ENCODE measurements at places on chromosomes 3 and 15.

- no peak for DNase-seq
Measured at GRCh38 chr3:46314517-46314916, 39.4 kb upstream of the CCR2 start.

DNA sequence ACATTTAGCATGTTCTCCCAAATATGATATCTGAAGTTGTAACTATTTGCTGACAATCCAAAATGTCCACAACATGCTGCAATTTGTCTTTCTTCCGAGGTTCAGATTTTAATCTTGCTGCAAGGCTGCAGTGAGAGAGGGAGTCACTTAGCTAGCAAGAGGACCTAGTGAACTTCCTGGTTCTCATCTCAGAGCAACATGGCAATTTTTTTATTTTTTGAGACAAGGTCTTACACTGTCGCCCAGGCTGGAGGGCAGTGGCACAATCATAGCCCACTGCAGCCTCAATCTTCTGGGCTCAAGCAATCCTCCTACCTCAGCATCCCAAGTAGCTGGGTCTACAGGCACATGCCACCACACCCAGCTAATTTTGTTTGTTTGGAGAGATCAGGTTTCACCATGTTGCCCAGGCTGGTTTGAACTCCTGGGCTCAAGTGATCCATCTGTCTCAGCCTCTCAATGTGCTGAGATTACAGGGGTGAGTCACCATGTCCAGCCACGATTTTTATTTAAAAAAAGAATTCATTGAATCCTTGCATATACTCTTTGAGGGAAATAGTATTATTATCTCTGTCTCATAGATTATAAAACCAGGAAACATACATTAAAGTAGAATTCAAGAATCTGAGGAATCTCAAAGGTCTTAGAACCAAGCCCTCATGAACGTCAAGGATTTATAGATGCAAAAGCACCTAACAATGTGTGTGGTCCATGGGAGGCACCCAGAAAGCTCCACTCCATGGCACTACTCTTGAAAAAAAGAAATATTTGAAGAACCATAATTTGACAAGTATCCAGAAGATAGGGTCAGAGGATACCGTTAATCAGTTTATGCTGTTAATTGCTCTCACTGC, 9.1 kb downstream of the HDC start:
- no peak for DNase-seq

GRCh38 chr15:29207758-29208108, 61.9 kb downstream of the NSMCE3 start:
- no peak for DNase-seq

GRCh38 chr3:101011136-101011535, 17.9 kb upstream of the ABI3BP start:
- no peak for DNase-seq

- no peak for DNase-seq
Measured at GRCh38 chr3:178436773-178437172, 99.5 kb upstream of the KCNMB2 start.

DNA sequence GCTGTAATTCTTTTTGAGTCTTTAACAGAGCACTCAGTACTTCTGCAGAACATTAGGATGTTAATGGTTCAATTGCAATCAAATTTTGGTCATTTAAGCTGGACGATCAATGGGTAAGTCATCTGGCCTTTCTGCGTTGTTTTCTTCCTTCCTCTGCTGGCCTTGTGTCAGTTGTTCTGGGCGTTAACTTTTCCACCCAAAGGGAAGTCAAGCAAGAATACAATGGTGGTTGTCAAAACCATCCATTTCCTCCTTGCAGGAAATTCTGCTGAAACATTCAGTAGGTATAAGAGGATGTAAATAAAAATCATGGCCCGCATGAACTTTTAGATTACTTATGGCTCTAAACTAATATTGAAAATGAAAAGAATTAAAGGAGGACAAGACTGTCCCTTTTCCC, 584.0 kb downstream of the GRM7 start:
- no peak for DNase-seq

GRCh38 chr3:27990324-27990723, 251.1 kb upstream of the CMC1 start:
- DNase-seq = no peak

DNA sequence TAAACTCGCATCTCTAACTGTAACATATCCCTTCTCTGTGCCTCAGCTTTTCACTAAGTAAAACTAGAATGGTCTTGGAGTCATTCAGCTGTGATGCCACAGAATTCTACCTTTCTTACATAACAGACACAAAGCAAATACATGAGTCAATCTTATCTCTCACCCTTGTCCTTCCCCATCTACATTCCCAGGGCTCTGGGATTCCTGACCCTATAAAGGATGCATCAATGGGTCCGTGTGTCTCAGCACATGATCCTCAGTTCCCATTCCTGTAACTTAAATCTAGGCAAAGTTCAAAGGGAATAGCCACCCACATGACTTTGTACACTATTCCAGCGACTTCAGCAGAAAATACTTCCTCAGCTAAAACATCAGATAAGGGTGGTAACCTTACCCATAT, 11.8 kb upstream of the ARL8B start:
- no peak for DNase-seq

DNA sequence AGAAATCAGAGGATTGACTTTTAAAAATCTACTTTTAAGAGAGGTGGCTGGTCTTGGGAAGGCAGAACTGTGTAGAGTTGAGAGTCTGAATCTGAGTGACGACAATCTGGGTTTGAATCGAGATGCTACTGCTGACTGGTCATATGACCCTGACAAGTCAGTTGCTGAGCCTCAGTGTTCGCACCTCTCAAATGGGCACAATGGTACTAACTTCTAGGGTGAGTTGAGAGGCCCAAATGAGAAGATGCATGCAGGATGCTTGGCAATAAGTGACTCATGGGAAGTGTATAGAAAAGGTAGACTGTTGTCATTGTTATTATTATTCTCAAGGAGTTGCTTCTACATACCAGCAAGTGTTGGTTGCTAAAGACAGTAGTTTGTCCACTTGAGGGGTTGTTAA, 10.3 kb downstream of the CACNA2D3 start:
- no peak for DNase-seq

DNA sequence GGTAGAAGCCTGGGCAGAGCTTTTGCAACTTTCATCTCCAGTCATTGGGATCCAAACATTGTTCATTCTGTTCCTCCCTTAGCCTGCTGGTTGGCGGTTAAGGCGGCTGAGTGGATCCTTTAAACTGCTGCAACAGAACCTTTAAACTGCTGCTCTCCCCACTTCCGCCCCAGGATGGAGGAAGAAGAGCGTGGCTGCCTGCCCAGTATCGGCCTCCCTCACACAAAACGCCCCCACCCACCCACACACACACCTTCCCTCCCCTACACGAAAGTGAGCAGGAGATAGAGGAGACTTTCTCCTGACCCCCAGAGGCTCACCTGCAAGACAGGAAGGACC, 460 bp upstream of the ZMAT3 start:
- peak; percentile 69 for DNase-seq

- no peak for DNase-seq
Measured at GRCh38 chr3:64067506-64068346, 44.4 kb upstream of the PSMD6 start.

GRCh38 chr3:25568525-25569078, 96.1 kb downstream of the TOP2B start:
- DNase-seq = no peak

- no peak for DNase-seq
Measured at GRCh38 chr3:177686671-177687070, 489.4 kb upstream of the TBL1XR1 start.

- DNase-seq = no peak
Measured at GRCh38 chr3:41464858-41465257, 265.6 kb downstream of the CTNNB1 start.

GRCh38 chr3:69203631-69204314, 81.4 kb upstream of the LMOD3 start:
- no peak for DNase-seq

GRCh38 chr3:54086652-54087405, 35.5 kb upstream of the CACNA2D3 start:
- no peak for DNase-seq

- DNase-seq = no peak
Measured at GRCh38 chr3:107555359-107555758, 32.6 kb downstream of the BBX start.

GRCh38 chr3:21294768-21295167, 456.2 kb downstream of the ZNF385D start:
- no peak for DNase-seq

DNA sequence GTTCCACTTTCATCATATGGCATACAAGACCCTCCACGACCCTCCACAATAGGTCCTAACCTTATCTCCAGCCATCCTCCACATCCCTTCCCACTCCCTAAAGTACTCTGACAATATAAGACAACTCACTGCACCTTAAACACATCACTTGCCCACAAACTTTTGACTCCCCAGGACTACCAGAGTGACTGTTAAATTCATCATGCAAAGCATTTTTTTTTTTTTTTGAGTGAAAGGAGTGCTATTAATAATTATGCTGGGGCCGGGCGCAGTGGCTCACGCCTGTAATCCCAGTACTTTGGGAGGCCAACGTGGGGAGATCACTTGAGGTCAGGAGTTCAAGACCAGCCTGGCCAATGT, 55.8 kb downstream of the OSBPL10 start:
- DNase-seq = no peak

GRCh38 chr3:39189150-39189958, 3.0 kb downstream of the XIRP1 start:
- DNase-seq = no peak

GRCh38 chr3:72999951-73000350, 3.3 kb downstream of the PPP4R2 start:
- DNase-seq = peak; percentile 44

- no peak for DNase-seq
Measured at GRCh38 chr3:61283876-61284275, 32.6 kb upstream of the FHIT start.

DNA sequence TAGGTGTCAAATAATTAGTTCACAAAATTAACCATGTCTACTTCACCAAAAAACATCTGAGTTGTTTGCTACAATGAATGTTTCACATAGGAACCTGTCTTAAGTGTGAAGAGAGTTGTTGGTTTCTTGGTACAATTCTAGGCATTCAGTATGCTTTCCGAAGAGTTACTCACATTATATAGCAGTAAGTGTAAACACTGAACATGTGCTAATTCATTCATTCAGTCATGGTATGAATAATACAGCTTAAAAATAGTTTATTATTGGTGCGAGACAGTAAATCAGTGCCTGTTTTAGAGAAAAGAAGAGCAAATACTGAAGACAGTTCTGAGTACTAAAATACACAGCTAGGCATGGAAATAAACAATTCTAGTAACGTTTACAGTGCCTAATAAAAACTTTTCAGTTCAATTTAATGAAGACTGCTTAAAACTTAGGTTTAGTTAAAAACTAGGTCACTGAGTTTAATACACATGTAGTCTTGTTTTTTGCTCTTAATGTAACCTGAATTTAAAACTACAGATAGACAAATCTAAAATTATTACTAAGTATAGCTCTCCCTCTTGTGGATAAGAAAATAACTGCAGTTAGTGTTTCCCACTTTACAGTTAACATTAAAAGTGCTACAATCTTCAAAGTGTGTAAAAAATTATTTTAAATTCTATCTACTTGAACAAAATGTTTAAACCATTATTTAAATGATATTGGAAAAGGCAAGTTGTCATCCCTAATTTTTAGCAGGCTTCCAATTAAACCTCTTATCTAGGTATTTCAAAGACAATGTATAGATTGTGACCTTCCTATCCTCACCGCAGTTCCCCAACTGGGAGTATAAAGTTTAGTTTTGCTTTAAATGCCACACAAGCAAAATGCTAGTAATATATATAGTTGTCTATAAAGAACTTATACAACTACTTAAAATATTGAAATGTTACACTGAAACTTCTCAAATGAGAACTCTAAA, 20.1 kb upstream of the ZCWPW2 start:
- no peak for DNase-seq

DNA sequence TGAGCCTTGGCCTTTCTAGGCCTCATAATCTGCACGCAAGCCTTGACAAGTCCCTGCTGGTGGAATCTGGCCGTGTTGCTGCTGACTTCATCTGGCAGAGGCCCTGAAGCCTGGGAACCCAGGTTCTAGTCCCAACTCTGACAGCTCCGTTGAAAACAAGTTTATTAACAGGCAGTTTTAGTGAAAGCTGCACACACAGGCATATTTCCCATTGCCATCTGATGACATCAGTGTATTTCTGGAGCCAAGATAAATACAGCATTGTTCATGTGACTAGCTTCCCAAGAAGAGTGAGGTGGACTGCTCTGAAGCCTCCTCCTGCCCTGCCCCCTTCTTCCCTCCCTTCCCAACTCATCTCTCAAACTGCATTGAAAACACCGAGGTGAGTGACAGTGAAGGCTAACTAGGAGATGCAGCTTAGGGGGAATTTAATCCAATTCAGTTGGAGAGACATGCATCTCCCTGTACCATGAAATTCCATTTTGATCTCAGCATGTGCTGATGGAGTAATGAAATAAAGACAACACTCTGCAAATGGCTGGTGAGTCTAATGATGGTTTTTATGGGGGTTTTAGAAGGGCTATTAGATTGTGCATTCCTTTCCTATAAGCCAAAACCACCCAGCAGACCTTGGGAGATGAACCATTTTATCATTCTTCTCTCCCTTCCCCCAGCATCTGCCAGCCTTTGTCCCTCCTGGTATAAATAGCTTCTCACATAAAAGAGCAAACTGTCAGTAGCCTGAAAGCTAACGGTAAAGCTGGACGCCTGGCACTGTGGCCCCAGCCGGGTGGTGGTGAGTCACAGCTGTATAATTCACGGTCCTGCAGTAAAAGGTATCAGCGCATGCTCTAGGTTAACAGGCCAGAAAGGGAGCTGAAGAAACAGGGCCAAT, 38.0 kb downstream of the PRICKLE2 start:
- no peak for DNase-seq

- DNase-seq = no peak
Measured at GRCh38 chr3:155651489-155652218, 93.2 kb downstream of the PLCH1 start.

DNA sequence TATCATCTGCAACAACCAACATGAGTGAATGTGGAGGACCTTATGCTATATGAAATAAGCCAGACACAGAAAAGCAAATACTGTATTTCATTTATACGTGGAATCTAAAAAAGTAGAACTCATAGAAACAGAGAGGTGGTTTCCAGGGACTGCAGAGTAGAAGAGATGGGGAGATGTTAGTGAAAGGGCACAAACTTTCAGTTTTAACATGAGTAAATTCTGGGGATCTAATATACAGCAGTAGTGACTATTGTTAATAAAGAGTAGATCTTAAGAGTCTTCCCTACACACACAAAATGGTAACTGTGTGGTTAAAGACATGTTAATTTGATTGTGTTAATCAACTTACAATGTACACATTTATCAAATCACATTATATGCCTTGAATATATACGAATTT, 20.9 kb upstream of the MELTF start:
- no peak for DNase-seq

- no peak for DNase-seq
Measured at GRCh38 chr3:58530354-58530865, 6.6 kb downstream of the ACOX2 start.

GRCh38 chr3:81470524-81471278, 290.7 kb downstream of the GBE1 start:
- no peak for DNase-seq

Measured in activated naive CD4-positive, alpha-beta T cell treated with anti-CD3 and anti-CD28 coated beads, Interleukin-2, amount 10 ng/mL, durations not matched to agents 7 days and 5 days (primary cell).